Stimulated activated CD4-positive, alpha-beta T cell treated with anti-CD3 and anti-CD28 coated beads, Interleukin-4, amount 100 ng/mL, for 4 hours (primary cell): ENCODE measurements at places on chromosomes 2 and 18.

- DNase-seq = peak; percentile 22
Measured at GRCh38 chr18:2883076-2883735, 36.4 kb downstream of the EMILIN2 start.

- no peak for DNase-seq
Measured at GRCh38 chr2:46076875-46077274, 220.3 kb upstream of the EPAS1 start.

GRCh38 chr18:28802546-28802945 is 625.6 kb upstream of the CDH2 start:
- DNase-seq = no peak

GRCh38 chr2:157497638-157498314 is 53.9 kb upstream of the CYTIP start:
- DNase-seq = no peak

DNA sequence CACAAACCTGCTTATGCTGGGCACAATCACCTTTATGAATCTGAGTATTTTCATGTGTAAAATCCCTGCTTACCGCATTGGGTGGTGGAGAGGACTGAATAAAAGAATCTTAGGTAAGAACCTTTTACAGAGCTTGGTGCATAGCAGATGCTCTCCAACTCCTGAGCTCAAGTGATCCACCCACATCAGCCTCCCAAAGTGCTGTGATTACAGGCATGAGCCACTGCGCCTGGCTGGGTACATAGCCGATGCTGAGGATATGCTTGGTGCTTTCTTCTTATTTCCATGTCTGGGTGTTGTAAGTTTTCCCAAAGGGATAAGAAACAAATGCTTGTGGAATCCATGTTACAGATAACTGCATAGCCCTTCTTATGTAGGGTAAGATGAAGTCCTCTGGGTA is 244.3 kb upstream of the PXDN start:
- no peak for DNase-seq
